ENCODE measurements at places on chromosomes 1 and 21.

DNA sequence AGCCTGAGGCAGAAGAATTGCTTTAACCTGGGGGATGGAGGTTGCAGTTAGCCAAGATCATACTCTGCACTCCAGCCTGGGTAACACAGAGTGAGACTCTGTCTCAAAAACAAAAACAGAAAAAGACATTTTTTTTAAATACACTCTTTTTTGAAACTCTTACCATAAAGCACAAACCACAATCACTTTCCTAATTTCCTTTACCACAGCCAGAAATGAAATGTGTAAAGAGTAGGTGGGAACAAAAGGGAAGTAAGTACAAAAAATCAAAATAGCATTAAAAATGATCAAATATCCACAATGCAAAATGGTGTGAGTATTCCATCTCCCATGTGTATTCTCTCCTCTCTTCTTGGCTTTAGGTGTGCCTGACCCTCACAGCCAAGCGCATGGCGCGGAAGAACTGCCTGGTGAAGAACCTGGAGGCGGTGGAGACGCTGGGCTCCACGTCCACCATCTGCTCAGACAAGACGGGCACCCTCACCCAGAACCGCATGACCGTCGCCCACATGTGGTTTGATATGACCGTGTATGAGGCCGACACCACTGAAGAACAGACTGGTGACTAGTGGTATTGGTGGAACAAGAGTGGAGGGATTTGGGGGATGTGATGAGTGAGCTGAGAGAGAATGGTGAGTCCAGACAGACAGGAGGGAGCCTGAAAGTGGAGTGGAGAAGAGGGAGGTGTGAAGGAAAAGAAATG lies 14.9 kb downstream of the ATP1A4 start:
- no peak for DNase-seq

- no peak for DNase-seq
Measured at GRCh38 chr1:20168564-20169491, 17.1 kb upstream of the UBXN10 start.

DNA sequence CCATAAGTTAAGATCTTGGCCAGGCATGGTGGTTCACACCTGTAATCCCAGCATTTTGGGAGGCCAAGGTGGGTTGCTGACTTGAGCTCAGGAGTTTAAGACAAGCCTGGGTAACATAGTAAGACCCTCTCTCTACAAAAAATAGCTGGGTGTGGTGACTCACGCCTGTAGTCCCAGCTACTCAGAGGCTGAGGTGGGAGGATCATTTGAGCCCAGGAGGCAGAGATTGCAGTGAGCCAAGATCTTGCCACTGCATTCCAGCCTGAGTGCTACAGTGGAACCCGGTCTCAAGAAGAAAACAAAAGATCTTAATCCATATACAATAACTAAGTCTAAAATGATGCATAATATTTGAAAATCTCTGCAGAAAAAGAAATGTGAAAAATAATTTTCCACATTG lies 165.5 kb upstream of the NR5A2 start:
- no peak for DNase-seq

- DNase-seq: no peak
Measured at GRCh38 chr1:204927673-204928641, 57.3 kb downstream of the NFASC start.

- no peak for DNase-seq
Measured at GRCh38 chr1:36796733-36797132, 237.6 kb downstream of the GRIK3 start.

Data from HT1080 (cell line).